Renal cortex interstitium (tissue), 15 donors: ENCODE measurements at places on chromosomes 2 and 18. TPM values are rescaled to one million over a fixed set of nuclear protein-coding genes. Genes with fewer than 3 reads are reported as not detected.

Gene NTSR2
- polyA plus RNA-seq: not detected

Gene GKN1
- not detected for polyA plus RNA-seq

- DNase-seq: no peak
These were observed 6.7 kb upstream of the IL1A start for GRCh38 chr2:112791019-112791418.

- DNase-seq: no peak
These were observed 37.0 kb downstream of the TGFA start for GRCh38 chr2:70516596-70516995.

GRCh38 chr18:2083691-2084090 is 487.6 kb downstream of the METTL4 start:
- no peak for DNase-seq

- DNase-seq: no peak
These were observed 362.8 kb downstream of the FBXO15 start for GRCh38 chr18:73784853-73785252.
